Esophagus muscularis mucosa (tissue), 4 donors: ENCODE measurements at places on chromosomes 1 and 21. TPM values are rescaled to one million over a fixed set of nuclear protein-coding genes. Genes with fewer than 3 reads are reported as not detected.

The CYYR1 gene
- 10.0 TPM for total RNA-seq

GRCh38 chr21:43987509-43987908 is 24.6 kb upstream of the TRAPPC10 start:
- H3K27me3 ChIP-seq: no peaks in the 10 kb centered on the region
- peaks cover 8% of the 10 kb centered on the region for H3K4me1 ChIP-seq
- no peak for DNase-seq
- H3K4me3 ChIP-seq: no peak overlapping the region

GRCh38 chr1:3745590-3746381 is 6.5 kb upstream of the CCDC27 start:
- peaks cover 27% of the 10 kb centered on the region for H3K36me3 ChIP-seq
- peaks cover 37% of the 10 kb centered on the region for H3K4me1 ChIP-seq
- H3K27me3 ChIP-seq: no peaks in the 10 kb centered on the region
- no peak for DNase-seq
- H3K27ac ChIP-seq: no peak overlapping the region

The MX1 gene
- total RNA-seq: 20.3 TPM

The LHX8 gene
- not detected for total RNA-seq

The MXRA8 gene
- 129 TPM for total RNA-seq

- H3K27ac ChIP-seq: peak overlapping the region; percentile 81
- peaks cover 14% of the 10 kb centered on the region for H3K4me1 ChIP-seq
- no peak for DNase-seq
- no peaks in the 10 kb centered on the region for H3K36me3 ChIP-seq
Observed at GRCh38 chr1:46533179-46533864, 18.1 kb downstream of the KNCN start.

DNA sequence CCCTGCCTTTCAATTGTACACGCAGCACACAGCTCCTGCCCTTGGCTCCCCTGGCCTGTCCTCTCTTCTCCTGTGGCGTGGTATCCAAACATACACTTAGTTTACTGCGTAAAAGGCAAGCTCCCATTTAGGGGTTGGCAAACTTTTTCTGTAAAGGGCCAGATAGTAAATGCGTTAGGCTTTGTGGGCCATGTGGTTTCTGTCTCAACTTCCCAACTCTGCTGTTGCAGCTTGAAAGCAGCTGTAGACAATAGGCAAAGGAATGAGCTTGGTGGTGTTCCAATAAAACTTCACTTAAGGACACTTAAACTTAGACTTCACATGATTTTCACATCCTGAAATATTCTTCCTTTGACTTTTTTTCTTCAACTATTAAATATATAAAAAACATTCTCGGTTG is 63.3 kb downstream of the RHOU start:
- no peak for DNase-seq

DNA sequence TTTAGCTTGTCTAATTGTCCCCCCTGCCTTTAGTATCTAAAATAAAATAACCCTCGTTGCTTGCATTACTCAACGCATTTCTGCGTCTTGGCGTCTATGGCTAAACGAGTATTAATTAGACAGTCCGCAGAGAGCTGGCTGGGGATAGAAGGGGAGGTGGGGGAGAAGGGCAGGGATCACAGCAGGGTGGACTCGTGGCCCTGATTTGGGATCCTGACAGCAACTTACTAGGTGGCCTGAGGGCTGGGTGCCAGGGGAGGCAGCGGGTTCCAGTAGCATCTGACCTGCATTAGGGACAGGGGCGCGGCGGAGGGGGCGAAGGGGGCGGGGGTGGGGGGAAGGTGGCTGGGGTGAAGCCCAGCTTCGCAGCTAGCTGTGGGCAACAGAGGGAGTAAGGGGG is 1.1 kb upstream of the BACE2 start:
- peak overlapping the region; percentile 94 for H3K27ac ChIP-seq
- H3K36me3 ChIP-seq: no peaks in the 10 kb centered on the region
- peaks cover 40% of the 10 kb centered on the region for H3K4me1 ChIP-seq
- H3K27me3 ChIP-seq: no peaks in the 10 kb centered on the region

DNA sequence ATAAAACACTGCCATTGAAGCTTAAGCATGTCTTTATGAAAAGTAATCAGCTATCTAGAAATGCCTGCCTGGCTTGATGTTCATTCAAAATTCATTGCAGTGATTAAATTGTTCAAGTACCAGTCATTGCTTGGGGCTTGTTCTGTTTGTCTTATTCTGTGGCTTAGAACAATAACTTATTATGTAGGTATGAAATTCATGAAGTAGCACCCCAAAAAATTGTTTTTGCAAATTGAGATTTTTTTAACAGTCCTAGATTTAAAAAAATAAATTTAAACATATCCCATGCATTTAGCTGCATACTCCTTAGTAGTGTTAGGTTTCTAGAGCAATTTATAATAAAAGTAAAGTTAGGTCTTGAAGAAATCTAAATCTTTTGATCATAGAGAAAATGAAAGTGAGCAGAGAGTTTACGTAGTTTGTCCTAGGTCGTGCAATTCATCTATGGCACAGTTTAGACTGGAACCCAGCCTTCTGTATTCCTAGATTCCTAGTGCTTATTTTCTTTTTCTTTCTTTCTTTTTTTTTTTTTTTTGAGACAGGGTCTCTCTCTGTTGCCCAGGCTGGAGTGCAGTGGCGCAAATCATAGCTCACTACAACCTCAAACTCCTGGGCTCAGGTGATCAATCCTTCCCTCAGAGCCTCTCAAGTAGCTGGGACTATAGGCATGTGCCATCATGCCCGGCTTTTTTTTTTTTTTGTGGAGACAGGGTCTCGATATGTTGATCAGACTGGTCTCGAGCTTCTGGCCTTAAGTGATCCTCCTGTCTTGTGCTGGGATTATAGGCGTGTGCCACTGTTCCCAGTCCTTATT is 9.3 kb downstream of the MIER1 start:
- H3K4me3 ChIP-seq: no peak overlapping the region
- no peaks in the 10 kb centered on the region for H3K36me3 ChIP-seq
- peaks cover 32% of the 10 kb centered on the region for H3K4me1 ChIP-seq
- H3K27ac ChIP-seq: no peak overlapping the region
- no peak for DNase-seq
- no peaks in the 10 kb centered on the region for H3K27me3 ChIP-seq

GRCh38 chr1:209756615-209757445 is 977 bp downstream of the TRAF3IP3 start:
- no peak overlapping the region for H3K27ac ChIP-seq
- H3K27me3 ChIP-seq: no peaks in the 10 kb centered on the region
- no peak for DNase-seq
- H3K36me3 ChIP-seq: no peaks in the 10 kb centered on the region

GRCh38 chr1:2148691-2149090 is 45.9 kb downstream of the FAAP20 start:
- H3K4me3 ChIP-seq: no peak overlapping the region
- no peaks in the 10 kb centered on the region for H3K36me3 ChIP-seq
- H3K27ac ChIP-seq: no peak overlapping the region
- no peaks in the 10 kb centered on the region for H3K27me3 ChIP-seq
- H3K4me1 ChIP-seq: no peaks in the 10 kb centered on the region

The HNRNPR gene
- total RNA-seq: 75.7 TPM

DNA sequence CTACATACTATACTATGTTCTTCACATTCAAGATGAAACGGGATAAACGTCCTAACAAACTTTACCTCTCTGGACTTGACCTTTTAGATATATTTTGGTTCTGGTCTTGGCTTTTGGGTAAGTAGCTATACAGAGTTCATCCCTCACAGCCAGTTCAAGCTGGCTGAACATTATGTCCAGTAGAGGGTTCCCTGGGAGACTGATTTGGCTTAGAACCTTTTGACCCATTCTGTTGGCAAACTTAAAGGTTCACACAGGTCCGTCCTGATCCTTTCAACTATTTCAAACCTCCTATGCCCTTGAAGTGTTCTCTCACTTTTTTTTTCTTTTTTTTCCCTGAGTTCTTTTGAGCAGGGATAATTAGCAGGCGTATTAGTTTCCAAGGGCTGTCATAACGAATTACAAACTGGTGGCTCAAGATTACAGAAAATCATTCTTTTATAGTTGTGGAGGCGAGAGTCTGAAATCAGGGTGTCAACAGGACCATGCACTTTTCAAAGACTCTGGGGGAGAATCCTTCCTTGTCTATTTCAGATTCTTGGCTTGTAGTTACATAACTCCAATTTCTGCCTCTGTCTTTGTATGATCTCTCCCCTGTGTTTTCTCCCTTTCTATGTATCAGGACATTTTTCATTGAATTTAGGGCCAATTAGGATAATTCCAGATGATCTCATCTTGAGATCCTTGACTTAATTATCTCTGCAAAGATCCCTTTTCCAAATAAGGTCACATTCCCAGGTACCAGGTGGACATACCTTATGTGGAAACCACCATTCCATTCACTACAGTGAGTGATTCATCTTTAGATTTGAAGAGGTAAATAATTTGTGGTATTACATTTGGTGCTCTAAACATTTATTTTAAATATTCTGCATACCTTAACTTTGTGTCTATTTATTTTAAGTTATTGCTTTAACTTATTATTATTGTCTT is 257.4 kb upstream of the USP25 start:
- no peaks in the 10 kb centered on the region for H3K36me3 ChIP-seq
- no peak overlapping the region for H3K4me3 ChIP-seq
- no peaks in the 10 kb centered on the region for H3K4me1 ChIP-seq
- H3K27me3 ChIP-seq: no peaks in the 10 kb centered on the region
- H3K27ac ChIP-seq: no peak overlapping the region
- DNase-seq: no peak

The ICOSLG gene
- total RNA-seq: 1.7 TPM

GRCh38 chr21:28359300-28359699 is 633.4 kb downstream of the LTN1 start:
- no peaks in the 10 kb centered on the region for H3K4me1 ChIP-seq
- H3K27ac ChIP-seq: no peak overlapping the region
- H3K4me3 ChIP-seq: no peak overlapping the region
- no peaks in the 10 kb centered on the region for H3K36me3 ChIP-seq
- no peaks in the 10 kb centered on the region for H3K27me3 ChIP-seq
